ENCODE measurements at places on chromosomes 4 and X.

GRCh38 chr4:87566276-87566675 lies 37.1 kb upstream of the SPARCL1 start:
- no peak for DNase-seq

DNA sequence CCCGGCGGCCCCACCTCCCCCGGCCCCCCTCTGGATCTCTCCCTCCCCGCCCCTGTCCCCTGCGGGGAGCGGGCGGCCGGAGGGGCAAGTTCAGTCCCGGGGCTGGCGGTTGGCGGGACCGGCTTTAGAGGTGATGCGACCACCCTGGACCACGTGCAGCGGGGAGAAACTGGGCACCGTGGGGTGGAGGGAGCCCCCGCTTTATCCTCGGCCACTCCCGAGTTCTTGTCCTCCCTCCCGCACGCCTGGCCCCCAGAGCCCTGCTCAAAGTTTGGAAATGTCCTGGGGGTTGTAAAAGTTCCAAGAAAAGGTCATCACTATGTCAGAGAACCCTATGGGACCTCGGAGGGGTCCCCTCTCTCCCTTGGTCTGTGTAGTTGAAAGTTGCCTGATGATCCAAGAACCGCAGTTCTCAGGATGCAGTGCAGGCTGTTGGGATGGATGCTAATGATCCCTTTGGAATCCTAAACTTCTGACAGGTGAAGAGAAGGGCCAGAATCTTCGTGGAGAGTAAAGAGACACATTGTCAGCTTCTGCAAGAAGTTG lies 411 bp upstream of the VEGFC start:
- DNase-seq = no peak

- DNase-seq = no peak
Measured at GRCh38 chr4:48275686-48276085, 6.0 kb upstream of the TEC start.

DNA sequence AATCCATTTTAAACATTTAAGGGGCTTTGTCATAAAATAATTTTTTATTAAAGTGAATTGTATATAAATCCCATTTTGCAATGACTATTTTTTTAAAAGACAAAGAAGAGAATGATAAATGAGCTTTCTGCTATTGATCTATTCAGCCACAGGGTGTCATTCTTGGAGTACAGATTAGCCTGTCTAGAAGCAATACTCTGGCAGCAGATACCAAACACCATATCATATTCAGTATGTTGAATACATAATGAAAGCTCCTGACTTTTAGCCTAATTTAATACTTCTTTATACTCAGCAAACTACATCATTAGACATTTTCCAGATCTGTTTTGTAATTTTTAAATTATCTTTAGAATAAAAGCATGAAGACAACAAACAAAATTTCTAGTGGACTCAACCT lies 496.3 kb downstream of the PDGFC start:
- no peak for DNase-seq

GRCh38 chr4:6453688-6453990 lies 18.8 kb downstream of the PPP2R2C start:
- no peak for DNase-seq

DNA sequence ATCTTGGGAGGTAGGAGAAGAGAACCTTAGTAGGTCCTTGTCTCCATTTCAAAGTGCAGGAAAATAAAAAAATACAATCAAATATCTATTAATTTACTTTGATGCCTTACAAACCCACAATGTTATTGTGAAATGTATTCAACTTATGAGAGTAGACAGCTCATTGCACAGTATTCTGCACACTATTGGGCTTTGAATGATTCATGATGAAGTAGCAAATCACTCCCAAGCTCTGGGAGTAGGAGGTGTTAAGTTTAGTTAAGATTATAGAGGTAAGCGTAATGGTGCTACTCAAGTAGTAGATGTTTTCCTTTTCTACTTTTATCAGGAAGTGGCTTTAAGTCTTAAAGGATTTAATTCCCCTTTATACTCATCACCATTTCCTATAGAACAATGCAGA lies 32.8 kb upstream of the TMPRSS11A start:
- DNase-seq = no peak

GRCh38 chr4:73187325-73187724 lies 71.3 kb downstream of the ANKRD17 start:
- no peak for DNase-seq

DNA sequence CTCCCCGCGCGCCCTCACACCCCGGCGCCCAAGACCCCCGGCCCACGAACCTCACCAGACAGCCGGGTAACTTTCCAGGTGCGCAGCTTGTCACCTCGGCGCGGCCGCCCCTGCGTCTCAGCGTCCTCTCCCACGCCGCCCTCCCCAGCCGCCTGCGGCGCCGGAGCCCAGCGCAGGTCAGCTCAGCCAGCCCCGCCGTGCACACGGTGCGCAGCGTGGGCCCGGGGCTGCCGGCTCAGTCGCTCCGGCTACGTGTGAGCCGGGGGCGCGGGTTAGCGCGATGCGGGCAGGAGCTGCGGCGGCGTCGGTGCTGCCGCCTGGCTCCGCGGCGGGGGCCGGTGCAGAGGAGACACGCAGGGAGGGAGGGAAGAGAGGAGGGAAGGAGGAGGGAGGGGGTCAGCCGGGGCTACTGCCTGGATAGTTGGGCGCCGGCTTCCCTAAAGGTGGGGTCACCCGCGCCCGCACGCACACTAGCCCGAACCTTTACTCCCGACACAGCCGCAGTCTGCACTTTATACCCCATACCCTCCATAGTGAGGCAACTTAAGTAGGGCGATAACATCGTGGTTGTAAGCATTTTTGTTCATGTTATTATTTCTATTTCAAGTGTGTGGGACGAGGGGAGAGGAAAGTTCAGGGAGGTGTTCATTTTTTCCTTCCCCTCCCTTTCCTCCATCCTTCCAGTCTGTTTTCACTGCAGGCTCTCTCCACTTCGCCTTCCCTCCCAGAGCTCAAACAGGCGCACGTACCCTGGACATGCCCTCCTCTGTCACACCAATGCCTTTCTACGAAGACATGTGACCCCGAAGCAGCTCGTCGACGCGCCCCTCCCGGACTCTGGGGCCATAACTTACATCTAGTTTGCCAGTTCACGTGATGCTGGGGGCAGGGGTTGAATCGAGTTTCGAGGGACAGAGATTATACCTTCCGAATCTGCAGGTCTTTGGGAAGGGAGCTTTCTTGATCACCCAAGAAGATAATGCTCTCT lies at the start of gene PRKG2:
Gene PRKG2 (minus strand): TSS at position 342 of the 988 bp plus-strand sequence. CDS start 10,175 bp downstream, outside the sequence.
- no peak for DNase-seq

GRCh38 chr4:5711479-5712184 lies 631 bp downstream of the EVC start:
- no peak for DNase-seq

DNA sequence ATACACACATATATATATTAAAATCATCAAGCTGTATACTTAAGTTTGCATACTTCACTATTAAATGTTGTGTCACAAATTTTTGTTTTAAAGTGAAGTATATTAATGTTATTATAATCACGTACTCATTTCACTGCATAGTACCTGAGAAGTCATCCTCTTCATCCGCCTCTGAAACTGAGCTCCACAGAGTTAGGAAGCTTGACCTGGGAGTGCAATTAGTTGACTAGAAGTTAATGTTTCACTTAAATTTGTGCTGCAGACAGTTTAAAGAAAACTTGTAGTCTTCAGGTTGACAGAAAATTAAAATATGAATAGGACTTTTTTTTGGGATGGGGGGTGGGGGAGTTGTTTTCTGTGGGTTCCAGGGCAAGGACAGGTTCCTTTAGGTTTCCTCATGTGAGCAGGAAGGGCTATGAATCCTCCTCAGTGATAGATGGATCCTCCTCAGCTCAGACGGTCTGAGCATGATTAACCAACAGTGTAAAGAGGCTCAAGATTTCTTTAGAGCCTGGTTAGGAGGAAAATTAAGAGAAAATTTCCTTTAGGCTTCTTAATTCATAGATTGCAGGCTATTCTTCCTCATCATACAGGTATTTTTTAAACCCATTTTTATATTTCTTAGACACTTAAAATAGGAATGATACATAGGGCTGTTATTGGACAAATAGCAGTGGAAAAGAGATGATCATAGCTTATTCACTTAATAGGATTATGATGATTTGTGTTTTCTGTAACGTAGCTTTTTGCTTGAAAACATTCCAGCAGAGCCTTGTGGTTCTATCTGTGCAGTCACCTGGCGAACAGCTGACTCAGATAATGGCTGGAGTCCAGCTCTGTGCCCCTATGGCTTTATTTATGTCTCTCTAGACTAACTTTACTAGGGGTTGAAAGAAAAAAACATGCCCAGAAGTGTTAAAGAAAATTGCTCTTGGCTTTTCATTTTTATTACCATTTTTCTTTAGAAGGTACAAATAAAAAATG lies 102.7 kb downstream of the SLC4A4 start:
- no peak for DNase-seq

DNA sequence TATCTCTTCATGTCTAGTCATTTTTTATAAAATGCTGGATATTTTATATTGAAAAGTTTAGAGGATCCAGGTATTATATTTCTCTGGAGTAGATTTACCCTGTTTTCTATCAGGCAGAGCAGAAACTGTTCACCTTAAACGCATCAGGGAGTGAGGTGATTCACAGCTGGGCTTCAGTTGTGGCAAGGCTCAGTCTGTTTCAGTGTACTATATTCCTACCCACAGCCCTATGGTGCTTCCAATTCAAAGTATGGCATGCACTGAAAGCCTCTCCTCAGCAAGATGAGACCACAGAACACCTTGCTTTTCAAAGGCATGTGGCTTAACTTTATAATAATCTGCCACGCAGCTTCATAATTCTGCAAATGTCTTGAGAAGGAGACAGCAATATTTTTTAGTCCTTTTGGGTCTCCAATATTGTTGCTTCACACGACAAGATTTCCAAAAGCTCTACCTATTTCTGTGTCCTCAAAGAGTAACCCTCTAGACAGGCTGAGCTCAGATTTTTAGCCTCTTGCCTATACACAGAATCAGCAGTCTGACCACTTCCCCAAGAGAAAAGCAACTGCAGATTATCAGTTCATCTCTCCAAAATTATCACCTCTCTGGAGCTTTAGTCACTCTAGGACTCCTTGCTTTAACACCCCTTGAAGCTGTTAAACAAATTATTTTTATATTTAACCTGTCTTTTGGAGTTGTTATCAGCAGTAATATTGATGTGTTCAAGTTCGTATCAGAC lies 24.4 kb downstream of the PRDM5 start:
- DNase-seq = no peak

GRCh38 chr4:174674305-174674840 lies 152.1 kb upstream of the HPGD start:
- no peak for DNase-seq

- no peak for DNase-seq
Measured at GRCh38 chrX:111338095-111338698, 67.9 kb upstream of the CAPN6 start.

DNA sequence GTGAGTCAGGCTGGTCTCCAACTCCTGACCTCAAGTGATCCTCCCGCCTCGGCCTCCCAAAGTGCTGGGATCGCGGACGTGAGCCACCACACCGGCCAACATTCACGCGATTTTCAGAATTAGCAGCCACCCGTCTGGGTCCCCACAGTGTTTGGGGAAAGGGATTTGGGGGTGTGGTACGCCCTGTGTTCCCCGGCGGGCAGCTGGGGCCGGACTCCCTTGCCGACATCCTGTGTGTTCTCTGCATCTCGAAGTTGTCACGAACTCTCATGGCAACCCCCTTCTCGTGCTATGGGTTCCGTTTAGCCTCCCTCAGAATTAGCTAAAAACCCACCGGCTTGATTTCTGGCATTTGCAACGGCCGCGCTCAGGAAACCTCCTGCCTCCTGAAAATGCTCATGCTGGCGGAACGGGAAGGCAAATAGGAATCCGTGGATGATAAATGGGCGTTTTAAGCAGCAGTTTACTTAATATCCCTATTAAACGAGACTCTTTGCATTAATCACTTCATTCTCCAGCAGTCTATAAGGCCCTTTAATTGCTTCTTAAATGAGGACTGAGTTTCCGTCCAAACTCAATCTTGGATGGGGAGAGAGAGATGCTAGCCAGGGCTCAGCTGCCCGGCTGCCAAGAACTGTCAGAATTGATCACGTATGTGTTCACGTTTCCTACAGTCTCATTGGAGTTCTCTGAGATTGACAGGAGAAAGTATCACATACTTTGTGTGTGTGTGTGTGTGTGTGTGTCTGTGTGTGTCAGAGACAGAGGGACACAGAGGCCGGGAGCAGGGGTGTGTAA lies 78.9 kb upstream of the PPP2R3B start:
- no peak for DNase-seq

DNA sequence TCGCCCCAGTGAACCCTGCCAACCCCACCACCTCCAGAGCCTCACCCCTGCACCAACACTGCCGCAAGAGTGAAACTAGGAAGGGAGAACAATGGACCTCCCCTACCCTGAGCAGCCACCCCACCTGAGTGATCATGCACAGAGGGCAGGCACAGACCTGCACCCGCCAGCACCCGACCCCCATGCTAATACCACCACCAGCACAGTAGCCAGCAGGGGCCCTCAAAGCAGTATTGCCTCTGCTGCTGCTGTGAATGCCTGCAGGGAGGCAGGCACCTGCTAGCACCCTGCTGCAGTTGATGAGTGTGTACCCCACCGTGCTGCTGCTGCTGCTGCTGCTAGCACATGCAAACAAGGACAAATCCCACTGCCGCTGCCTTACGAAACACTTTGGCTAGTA lies 100.1 kb downstream of the RAB28 start:
- DNase-seq = no peak

GRCh38 chr4:181793096-181793495 lies 450.1 kb upstream of the TENM3 start:
- no peak for DNase-seq

GRCh38 chrX:124346877-124347241 lies 496 bp downstream of the SH2D1A start:
- no peak for DNase-seq

GRCh38 chrX:20571611-20572010 lies 304.9 kb upstream of the RPS6KA3 start:
- no peak for DNase-seq

DNA sequence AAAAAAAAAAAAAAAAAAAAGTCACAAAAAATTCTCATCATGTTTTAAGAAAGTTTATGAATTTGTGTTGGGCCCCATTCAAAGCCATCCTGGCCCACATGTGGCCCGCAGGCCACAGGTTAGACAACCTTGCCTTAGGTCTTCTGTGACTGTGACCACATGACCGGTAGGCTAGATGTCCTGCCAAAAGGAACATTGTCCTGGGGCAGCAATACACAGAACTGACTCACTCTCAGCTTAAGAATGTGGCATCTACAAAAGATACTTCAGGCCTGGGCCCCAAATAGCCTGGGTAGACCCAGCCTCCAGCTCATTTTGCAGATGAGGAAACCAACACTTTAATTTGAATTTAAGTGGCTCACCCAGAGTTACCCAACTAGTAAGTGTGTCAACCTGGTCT lies 10.0 kb downstream of the AWAT2 start:
- no peak for DNase-seq

- DNase-seq = no peak
Measured at GRCh38 chrX:124238268-124238667, 94.2 kb upstream of the TEX13D start.

Data from CD4-positive, alpha-beta T cell treated with Interleukin-10 for 1 hour (primary cell).